ENCODE measurements at places on chromosomes 2 and 18. TPM values are rescaled to one million over a fixed set of nuclear protein-coding genes. Genes with fewer than 3 reads are reported as not detected.

The NT5C1B gene
- total RNA-seq = not detected

The CEP68 gene
- total RNA-seq = 2.3 TPM

The ABCB11 gene
- not detected for total RNA-seq

- no peaks in the 10 kb centered on the region for H3K27me3 ChIP-seq
- peak overlapping the region; percentile 91 for H3K27ac ChIP-seq
- peaks cover 59% of the 10 kb centered on the region for H3K4me1 ChIP-seq
- peaks cover 8% of the 10 kb centered on the region for H3K36me3 ChIP-seq
- DNase-seq = no peak
- H3K4me3 ChIP-seq = peak overlapping the region; percentile 67
These were observed 74.6 kb downstream of the ARL4C start for GRCh38 chr2:234422273-234422732.

- no peaks in the 10 kb centered on the region for H3K36me3 ChIP-seq
- DNase-seq = no peak
- H3K27me3 ChIP-seq = peaks cover 9% of the 10 kb centered on the region
These were observed 64.4 kb downstream of the CD8B2 start for GRCh38 chr2:106551417-106552130.

GRCh38 chr2:221034026-221034701 lies 537.9 kb downstream of the EPHA4 start:
- H3K36me3 ChIP-seq = no peaks in the 10 kb centered on the region
- DNase-seq = no peak
- H3K4me3 ChIP-seq = no peak overlapping the region
- H3K27me3 ChIP-seq = peaks cover 28% of the 10 kb centered on the region

DNA sequence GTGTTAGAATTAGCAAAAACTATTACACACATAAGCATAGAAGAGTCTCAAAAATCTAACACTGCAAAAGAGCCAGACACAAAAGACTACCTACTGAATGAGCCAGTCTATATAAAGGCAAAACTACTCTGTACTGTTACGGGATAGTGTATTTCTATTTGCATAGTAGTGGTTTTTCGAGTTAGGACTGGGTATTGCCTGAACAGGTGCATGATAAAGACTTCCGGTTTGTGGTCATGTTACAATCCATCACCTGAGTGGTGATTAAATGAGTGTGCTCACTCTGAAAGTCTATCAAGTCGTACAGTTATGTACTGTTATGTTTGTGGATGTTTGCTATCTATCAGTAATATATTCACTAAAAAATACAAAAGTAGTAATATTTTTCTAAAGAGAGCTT lies 523.3 kb upstream of the SYT4 start:
- H3K36me3 ChIP-seq = no peaks in the 10 kb centered on the region
- no peaks in the 10 kb centered on the region for H3K27me3 ChIP-seq
- H3K4me3 ChIP-seq = no peak overlapping the region
- no peak overlapping the region for H3K27ac ChIP-seq
- no peaks in the 10 kb centered on the region for H3K4me1 ChIP-seq
- no peak for DNase-seq

DNA sequence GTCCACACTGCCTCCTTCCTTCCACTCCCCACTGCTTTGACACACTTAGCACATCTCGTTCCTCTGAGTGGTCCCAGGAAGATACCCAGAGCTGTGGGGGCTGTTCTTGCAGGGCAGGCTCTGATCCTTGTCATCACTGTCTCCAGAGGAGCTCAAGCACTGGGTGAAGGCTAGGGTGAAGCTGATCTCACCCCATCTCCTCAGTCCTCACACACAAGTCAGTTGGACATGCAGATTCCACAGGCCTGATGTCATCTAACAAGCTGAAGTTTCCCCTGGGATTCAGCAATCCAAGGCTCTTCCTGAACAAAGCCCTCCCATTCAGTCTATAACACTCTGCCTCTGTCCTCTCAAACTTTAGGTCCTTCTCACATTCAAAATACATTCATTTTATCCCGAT lies 90.6 kb upstream of the RAB6C start:
- H3K4me3 ChIP-seq = no peak overlapping the region
- H3K36me3 ChIP-seq = no peaks in the 10 kb centered on the region
- peaks cover 27% of the 10 kb centered on the region for H3K27me3 ChIP-seq
- no peaks in the 10 kb centered on the region for H3K4me1 ChIP-seq
